ENCODE measurements at places on chromosomes 3 and 15.

- DNase-seq: no peak
Measured at GRCh38 chr3:78516437-78516836, 1251.4 kb downstream of the ROBO1 start.

GRCh38 chr3:11735638-11736037 is 91.9 kb upstream of the VGLL4 start:
- DNase-seq: no peak

- no peak for DNase-seq
Measured at GRCh38 chr15:29054171-29055045, 168.6 kb downstream of the APBA2 start.

- no peak for DNase-seq
Measured at GRCh38 chr3:10173095-10173925, 8.6 kb downstream of the IRAK2 start.

GRCh38 chr3:156729460-156730179 is 55.2 kb downstream of the TIPARP start:
- DNase-seq: no peak

- DNase-seq: no peak
Measured at GRCh38 chr3:17195856-17196604, 311.3 kb downstream of the PLCL2 start.

DNA sequence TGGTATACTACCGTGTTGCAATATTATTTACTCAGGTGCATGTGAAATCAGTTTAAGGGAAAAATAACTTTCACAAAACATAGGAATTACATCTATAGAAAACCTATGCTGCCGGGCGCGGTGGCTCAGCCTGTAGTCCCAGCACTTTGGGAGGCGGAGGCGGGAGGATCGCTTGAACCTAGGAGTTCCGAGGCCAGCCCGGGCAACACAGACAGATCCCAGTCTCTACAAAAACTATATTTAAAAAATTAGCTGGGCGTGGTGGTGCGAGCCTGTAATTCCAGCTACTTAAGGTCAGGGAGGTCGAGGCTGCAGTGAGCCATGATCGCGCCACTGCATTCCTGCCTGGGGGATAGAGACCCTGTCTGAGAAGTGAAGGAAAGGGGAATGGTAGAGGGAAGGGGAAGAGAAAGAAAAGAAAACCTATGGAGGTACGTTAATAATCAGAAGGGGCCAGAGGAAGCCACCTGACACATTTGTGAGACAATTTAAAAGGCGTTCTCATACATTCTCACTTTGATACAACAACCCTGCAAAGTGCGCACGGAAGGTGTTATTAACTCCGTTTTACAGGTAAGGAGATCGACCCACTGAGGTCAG is 456 bp upstream of the TMEM62 start:
- no peak for DNase-seq

- DNase-seq: no peak
Measured at GRCh38 chr3:112472691-112473090, 26.6 kb downstream of the BTLA start.

- DNase-seq: no peak
Measured at GRCh38 chr3:101836652-101837598, 12.4 kb upstream of the NFKBIZ start.

DNA sequence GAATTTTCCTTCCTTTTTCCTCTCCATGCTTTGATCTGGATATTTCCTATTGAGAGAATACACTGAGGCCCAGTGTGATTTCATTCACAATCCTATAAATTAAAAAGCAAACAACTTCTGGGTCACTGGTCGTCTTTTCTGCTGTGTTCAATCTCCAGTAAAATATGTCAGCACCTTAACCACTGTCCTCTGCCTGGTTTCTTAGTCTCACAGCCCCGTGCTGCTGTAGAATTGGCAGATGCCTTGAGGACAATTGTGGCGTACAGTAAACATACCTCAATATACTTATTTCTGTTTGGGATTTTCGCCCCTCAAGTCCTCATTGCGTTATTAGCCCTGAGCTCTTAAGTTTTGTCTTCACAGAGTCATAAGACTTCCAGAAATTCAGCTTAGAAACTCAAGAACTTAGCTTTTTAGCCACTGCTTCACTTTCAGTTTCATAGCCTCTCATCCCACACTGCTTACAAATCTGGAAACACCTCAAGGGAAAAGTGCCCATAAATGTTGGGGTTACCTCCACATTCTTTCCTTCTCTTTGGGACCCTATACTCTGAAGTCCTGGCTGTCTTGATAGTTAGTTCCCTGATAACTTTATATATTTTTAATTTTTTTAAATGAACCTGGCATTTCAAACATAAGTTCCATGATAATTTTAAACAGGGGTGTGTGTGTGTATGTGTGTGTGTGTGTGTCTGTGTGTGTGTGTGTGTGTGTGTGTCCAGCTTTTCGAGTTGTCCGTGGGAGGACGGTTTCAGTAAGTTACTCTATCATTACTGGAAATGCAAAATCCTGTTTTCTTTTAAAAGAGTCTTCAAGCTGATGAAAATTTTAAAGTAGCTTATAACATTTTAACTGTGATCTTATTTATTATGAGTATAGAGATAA is 238.4 kb upstream of the CTDSPL start:
- no peak for DNase-seq

DNA sequence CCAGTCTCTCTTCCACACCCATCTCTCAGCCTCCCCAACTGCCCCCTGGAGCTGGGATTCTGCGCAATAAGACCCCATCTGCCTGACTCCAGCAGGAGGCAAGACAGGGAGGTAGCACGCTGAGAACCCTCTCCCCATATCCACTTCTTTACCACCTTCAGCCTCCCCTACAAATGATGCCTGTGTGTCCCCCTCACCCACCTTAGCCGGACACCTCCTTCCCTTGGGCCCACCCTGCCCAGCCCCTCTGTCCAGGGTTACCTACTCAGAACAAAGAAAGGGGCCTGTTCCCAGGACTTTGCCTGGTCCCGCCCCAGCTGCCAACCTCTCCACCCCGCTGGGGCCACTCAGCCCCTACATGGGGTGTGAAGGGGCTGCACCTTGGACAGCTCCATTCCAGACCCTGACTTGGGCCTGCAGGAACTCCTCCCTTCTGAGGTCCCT is 40.8 kb upstream of the ATP2B2 start:
- DNase-seq: no peak

DNA sequence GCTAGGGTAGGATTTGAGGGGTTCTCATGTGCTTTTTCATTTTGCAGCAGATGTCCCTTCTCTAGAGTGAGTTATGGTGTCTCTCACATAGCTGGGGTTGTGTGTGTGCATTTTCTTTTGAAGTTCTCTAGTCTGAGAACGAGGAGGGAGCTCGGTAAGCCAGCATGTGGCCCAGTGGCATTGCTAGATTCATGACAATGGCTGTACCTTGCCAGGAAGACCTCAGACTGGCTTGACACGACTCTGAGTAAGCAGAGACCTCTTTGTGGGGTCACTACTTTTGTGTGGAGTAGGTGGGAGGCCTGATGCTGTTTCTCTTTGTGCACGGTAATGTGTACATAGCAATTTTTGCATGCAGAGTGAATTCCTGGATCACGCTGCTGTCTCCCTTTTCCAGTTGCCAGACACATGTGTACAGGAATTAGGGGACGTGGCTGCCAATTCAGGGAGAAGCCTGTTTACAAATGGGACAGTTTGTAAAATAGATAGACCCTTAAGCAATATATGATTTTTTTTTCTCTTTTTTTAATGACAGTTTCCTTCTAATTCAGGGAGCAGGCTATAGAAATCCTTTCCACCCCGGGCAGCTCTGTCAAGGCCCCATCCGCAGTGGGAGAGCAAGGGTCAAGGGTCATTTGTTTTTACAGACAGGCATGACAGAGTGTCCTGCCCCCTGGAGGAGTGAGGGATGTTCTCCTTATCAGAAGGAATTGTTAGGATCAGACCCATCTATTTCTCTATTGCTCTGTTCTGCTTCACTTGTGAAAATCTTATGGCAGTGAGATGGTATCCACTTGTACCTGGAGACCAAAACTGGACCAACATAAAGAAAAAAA is 4.6 kb downstream of the CACNA1D start:
- no peak for DNase-seq

GRCh38 chr3:17573396-17573795 is 169.0 kb downstream of the TBC1D5 start:
- DNase-seq: no peak

GRCh38 chr3:14561051-14561960 is 21.2 kb upstream of the GRIP2 start:
- DNase-seq: no peak

- DNase-seq: no peak
Measured at GRCh38 chr3:59299561-59299960, 249.7 kb upstream of the CFAP20DC start.

- no peak for DNase-seq
Measured at GRCh38 chr15:57328897-57329296, 47.4 kb upstream of the CGNL1 start.

- DNase-seq: no peak
Measured at GRCh38 chr3:141051443-141052200, 475 bp downstream of the SPSB4 start.

GRCh38 chr3:99505200-99505599 is 133.2 kb upstream of the COL8A1 start:
- no peak for DNase-seq

All from activated naive CD4-positive, alpha-beta T cell treated with Interleukin-2 at 50 U/mL for 16 hours (primary cell).